Kidney epithelial cell (primary cell): ENCODE measurements at places on chromosomes 2 and 18. TPM values are rescaled to one million over a fixed set of nuclear protein-coding genes. Genes with fewer than 3 reads are reported as not detected.

The SCYGR6 gene
- total RNA-seq: not detected in 2 replicates

The EPC2 gene
- total RNA-seq: 17.2 and 20.1 TPM in 2 replicates

The FMNL2 gene
- total RNA-seq: 65.0 and 68.0 TPM in 2 replicates

The NAT8 gene
- not detected in 2 replicates for total RNA-seq

The ARL5A gene
- 44.6 and 50.4 TPM in 2 replicates for total RNA-seq

The TTC32 gene
- 2.8 and 3.6 TPM in 2 replicates for total RNA-seq

The CRYGD gene
- total RNA-seq: not detected in 2 replicates
